ENCODE measurements at places on chromosomes 7 and 10.

DNA sequence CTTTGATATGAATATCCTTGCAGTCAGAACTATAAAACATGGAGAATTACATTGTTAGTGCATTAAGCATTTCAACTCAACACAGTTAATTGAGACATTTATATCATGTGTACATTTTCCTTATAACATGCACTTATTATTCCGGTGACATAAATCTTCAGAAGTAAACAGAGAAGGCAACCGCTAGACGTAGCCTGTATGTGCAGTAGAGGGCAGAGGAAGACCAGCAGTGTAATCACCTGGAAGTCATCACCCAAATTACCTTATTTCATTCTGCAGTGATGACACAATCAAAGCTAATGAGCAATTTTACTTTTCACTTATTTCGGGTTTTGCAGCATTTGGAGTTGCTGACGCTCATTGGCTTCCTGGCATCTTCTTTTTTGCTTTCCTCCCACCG is 394.6 kb downstream of the SDK1 start:
- DNase-seq, result no peak

- DNase-seq, result no peak
Observed at GRCh38 chr7:50178166-50178565, 85.1 kb upstream of the ZPBP start.

- peak; percentile 37 for DNase-seq
Observed at GRCh38 chr7:56105508-56105907, 768 bp downstream of the CHCHD2 start.

- no peak for DNase-seq
Observed at GRCh38 chr7:95155965-95156364, 168.4 kb downstream of the PON1 start.

Measured in stimulated activated CD8-positive, alpha-beta memory T cell treated with anti-CD3 and anti-CD28 coated beads, Interleukin-4, amount 100 ng/mL, for 48 hours (primary cell).